NCI-H524 (cell line): ENCODE measurements at places on chromosomes 13 and 19.

DNA sequence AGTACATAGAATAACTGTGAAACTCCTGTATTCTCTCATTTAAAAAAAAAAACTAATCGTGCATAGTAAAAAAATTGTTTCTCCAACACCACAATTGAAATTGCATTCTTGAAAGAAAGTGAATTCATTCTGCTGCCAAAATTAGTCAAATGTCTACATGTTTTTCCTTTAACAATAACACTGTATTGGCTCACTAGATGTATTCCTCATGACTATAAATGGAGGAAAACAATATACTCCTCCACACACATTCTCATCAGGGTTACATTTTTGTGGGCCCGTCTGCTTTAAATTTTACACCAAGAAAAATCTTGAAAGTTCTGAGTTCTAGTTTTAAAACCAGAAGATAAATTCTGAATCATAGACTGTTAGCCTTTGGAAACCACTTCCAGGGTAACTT is 233.6 kb downstream of the KLF12 start:
- no peak for DNase-seq

DNA sequence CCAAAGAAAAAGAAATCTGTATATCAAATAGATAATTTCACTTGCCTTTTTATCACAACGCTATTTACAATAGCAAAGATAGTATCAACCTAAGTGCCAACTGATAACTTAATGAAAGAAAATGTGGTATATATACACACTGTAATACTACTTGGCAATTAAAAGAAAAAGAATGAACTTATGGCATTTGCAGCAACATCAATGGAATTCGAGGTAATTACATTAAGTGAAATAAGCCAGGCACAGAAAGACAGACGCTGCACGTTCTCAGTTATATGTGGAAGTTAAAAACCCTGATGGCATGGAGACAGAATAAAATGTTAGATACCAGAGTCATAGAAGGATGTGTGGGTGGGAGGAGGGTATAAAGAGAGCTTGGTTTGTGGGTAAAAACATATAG is 1260.5 kb upstream of the PCDH9 start:
- no peak for DNase-seq

DNA sequence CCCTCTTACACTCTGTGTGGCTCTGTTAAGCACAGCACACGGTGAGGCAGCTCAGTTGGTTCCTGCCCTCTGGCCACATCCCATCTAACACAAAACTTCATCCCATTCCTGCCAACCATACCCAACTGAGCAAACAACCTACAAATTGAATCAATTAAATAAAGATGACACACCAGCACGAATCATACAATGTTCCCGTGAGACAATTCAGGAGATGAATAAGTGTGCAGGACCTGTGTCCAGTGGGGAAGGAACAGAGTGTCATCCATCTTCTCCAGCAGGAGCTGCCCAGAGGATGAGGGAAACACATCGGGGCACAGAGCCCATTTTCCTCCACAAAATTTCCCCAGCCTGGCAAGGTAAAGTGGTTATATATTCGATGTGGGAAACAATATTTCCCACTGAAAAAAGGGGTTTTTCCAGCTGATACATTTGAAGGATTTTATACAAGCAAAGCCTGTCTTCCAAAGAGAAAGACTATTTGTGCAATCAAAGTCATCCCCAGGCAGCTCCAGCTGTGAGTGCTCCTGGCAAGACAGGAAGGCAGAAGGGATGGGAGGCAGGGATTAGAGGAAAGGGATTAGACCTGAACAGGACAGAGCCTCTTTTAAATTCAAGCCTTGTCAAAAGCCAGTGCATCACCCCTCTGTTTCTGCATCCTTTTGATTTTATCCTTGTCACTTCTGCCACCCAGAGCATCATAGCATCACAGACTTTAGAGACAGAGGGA is 240.2 kb downstream of the LHFPL6 start:
- no peak for DNase-seq

- DNase-seq = no peak
These were observed 3.3 kb upstream of the RASA3 start for GRCh38 chr13:114135731-114136171.
